Fibroblast of skin of abdomen (primary cell): ENCODE measurements at places on chromosomes 4 and X.
A peak's percentile ranks its signal among the peaks of the same experiment; 100 is the strongest.

DNA sequence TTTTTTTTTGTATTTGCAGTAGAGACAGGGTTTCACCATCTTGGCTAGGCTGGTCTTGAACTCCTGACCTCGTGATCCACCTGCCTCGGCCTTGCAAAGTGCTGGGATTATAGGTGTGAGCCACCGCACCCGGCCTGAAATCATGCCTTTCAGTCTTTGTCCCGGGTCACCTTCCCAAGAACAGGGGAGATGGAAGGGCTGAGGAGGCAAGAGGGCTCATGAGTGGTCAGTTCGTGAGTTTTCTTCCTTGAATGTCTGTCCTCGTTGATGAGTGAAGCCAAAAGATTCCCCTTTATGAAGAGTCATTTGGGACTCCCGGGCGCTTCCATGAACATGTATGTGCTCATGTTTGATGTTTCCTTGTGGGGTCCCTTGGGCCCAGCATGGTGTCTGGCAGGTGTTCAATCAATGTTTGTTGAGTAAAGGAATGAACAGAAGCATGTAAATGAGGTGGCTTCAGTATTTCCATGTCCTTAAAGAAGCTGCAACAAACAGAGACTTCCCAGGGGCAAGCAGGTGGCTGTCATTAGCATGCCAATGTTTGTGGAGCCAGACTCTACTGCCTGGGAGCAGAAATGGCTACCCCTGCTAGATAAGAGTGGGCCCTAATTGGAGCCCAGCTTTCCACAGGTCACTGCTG is 3.4 kb upstream of the SEPTIN6 start:
- DNase-seq: no peak

- peak; percentile 49 for DNase-seq
These were observed 7.6 kb downstream of the FABP2 start for GRCh38 chr4:119314356-119314755.

DNA sequence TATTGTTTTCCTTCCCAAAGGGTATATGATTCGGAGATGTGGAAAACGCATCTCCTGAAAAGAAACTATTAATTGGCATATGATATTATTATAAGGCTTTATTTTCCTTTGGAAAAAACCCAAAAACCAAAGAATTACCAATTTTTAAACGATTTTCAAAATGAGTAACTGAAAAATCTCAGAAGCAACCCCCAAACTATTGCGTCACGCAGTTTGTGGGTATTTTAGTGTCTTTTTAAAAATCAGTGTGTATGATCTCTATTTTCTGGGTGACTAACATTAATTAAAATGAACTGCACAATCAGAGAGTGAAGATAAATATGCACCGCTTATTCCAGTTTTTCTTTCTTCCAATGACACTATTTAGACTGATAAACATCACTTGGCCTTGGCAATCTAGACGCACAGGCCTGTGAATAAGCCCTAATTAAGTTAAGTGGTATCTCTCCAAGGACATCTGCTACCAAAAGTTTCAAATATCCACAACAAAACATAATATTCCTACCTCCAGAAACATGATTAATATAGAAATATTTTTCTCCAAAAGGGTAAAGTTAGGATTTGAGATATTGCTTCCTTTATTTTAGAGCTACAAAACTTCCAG is 511.5 kb upstream of the FAM241A start:
- DNase-seq: no peak

DNA sequence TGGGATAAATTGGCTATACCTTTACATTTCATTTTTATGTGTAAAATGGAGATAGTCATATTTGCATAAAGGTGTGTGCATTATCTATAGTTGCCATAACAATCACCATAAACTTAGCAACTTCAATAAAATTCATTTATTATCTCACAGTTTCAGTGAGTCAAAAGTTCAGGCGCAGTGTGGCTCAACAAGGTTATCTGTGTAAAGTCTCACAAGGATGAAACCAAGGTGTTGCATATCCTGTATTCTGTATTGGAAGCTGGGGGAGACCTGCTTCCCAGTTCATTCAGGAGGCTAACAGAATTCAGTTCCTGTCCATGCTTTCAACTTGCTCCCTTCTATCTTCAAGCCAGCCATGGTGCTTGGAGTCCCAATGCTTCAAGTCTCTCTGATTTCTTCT is 169.5 kb downstream of the KCTD8 start:
- DNase-seq: no peak

DNA sequence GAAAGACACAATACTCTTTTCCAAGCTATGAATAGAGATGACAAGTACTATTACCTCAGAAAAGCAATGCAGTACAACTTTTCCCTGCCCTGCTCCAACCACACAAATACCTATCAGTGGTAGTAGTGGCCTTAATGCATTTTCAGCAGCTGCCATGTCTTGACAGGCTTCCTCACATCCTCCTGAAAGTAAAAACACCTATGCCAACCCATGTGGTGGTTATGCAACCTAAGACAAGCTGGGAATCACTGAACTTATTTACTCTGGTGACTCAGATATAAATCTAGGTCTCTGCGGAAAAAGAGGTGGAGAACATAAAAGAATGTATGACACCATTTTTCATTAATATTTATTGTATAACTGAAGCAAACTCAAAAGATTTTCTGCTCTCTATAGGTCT is 14.5 kb downstream of the WDFY3 start:
- peak; percentile 59 for DNase-seq

DNA sequence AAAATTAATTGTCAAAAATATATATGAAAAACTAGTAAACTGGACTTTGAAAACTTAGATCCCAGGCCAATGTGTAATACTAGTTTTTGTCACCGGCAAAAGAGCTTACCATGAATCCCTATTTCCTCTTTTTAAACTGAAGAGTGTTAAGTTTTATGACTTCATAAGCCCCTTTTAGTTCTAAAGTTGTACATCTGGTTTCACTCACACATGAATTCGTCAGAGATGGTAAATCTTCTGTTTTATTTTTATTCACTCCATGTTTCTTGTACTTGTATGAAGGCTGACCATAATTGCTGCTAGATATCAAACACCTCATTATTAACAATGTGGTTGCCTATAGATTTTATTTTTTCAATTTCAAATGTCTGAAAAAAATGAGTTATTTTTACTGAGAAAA is 827.9 kb downstream of the PCDH7 start:
- DNase-seq: no peak

DNA sequence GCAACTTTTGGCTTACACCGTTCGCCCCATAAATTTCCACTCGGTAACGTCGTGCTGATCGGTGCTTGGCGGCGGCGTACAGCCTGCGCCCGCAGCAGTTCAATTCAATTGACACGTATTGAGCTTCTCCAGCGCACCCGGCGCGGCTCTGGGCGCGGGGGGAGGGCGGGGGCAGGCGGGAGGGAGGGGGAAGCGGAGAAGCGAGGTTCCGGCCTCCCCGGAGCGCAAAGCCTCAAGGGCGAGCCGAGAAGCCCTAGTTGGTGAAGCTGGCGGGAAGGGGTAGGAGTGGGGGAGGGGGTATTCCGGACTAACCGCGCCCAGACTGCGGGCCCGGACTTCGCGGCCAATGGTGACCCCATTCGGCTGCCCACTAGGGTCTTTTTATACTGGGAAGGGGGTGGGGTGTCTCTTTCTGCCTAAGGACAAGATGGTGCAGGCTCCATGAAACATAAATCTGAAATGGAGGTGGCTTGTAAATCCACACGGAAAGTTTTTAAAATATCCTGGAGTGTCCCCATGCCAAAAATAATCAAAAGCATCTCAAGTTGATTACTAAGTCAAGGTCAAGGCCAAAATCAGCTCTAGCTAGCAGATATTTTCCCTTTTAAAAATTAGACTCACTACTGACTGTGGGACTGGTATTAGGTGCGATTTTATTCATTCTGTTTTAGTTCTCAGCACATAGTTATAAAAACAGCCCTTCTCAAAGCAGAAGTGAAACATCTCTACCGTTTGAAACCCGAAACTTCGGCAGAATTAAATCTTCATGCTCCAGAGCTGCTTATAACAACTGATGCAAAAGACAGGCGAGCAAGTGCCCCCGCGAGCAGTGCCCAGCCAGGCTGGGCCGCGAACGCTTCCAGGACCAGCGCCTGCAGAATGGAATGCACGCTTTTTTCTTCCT is 1.5 kb upstream of the BCOR start:
- DNase-seq: peak; percentile 39

DNA sequence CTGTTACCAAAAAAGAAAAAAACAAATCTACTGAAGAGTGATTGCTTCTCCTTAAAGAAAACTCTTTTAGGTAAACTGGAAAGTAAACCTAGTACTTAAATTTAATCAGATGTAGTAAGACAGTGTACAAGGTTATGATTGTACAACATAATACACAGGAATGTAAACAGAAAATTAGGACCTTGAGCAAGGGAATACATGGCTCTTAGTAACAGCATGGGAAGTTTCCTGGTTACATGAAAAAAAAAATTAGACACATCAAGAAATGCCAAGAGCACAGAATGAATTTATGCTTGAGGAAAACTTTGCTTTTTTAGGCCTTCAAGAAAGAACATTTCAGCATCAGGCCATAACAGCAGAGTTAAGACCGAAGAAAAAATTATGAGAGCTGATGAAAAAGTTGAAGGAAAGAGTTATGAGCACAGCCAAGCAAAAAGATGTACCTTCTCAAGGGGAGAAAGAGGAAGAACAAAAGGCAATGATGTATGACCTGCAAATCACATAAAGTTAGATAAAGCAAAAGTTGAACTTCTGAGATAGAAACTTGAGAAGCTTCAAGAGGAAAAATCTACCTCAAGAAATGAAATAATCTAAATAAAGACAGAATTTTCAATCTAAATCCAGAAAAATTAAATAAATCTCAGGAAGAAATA is 311.6 kb downstream of the GALNTL6 start:
- DNase-seq: no peak

DNA sequence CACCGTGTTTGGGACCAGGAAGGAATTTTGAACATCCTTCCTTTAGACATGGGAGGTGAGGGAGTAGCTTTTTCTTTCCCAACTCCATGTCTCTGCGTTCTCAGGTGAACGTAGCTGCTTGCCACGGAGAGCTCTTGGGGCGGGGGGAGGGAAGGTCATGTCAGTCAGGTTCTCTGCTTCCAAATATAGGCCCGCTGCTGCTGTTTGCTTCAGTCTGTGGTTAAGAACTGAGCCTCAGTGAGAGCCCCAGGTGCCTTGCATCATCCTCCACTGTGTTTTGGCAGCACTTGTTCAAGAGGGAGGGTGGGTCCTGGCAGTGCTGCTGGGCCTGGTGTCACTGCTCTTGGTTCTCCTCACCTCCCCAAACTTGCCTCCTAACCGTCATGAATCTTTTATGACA is 46.5 kb downstream of the HADH start:
- no peak for DNase-seq

- no peak for DNase-seq
These were observed 26.7 kb upstream of the SMIM10L2A start for GRCh38 chrX:135395064-135395463.
